ENCODE measurements at places on chromosomes 4 and X.

DNA sequence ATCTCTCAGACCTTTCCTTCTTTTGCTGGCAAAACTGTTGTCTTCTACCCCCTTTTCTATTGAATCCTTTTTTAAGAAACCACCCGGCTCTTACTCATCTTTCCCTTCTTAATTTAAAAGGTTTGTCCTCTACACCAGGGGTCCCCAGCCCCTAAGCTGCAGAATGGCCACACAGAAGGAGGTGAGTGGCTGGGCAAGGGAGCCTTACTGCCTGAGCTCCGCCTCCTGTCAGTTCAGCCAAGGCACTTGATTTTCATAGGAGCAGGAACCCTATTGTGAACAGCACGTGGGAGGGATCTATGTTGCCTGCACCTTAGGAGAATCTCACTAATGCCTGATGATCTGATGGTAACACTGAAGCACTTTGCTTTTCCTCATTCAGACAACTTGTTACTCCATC lies 726.3 kb upstream of the INTU start:
- no peak for DNase-seq

DNA sequence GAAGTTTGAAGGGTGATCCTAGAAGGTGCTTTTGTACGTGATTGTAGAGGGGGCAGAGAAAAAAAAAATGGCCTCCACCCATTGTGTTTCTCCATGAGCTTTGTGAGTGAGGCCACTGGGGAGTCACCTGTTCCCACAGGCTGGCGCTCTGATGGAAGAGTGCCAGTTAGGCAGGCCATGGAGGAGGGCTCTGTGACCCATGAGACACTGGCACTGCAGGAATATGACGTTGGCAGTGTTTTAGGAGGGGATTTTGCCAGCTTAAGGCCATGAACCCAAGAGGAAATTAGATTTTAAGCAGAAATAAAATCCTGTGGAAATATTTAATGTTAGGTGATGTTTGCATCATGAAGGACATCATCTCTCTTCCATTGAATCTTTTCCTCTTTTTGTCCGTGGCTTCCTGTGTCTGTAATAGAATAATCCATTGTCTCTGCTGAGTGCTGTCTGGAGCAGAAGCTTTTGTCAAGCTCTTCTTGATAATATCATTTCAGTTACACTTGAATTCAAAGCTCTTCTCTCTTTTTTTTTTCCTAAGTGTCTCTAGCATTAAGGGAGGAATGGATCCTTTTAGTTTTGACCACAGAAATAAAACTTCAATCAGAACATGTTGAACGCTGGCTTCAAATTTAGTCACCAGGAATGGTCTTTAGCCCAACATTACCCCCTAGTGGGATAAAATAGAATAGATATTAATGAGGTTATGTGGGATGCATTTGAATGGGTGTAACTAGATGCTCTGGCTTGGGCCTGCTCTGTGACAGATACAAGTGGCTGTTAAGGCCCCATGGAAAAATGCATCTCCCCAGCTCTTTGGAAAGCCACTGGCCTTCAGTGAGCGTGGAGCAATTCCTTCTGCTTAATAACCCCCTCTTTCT lies 41.0 kb upstream of the UCP1 start:
- DNase-seq, result peak; percentile 26

DNA sequence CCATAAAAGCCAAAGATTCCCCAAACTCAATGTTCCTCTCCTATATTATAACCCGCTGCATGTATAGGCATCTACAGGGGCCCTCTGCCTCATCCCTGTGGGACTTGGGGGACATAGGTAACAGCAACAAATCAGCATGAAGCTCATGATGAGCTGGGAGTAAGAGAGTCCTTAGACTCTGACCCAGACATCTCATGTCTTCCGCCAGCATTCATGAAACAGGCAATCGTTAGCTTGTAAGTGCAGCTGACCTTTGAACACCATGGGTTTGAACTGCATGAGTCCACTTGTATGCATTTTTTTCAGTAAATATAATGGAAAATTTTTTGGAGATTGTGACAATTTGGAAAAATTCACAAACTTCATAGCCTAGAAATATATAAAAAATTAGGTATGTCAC lies 10.4 kb upstream of the SCOC start:
- no peak for DNase-seq

GRCh38 chr4:40848940-40849339 lies 99.2 kb downstream of the NSUN7 start:
- DNase-seq, result no peak

- DNase-seq, result no peak
These were observed 2.8 kb downstream of the ERVMER34-1 start for GRCh38 chr4:52748432-52748831.

DNA sequence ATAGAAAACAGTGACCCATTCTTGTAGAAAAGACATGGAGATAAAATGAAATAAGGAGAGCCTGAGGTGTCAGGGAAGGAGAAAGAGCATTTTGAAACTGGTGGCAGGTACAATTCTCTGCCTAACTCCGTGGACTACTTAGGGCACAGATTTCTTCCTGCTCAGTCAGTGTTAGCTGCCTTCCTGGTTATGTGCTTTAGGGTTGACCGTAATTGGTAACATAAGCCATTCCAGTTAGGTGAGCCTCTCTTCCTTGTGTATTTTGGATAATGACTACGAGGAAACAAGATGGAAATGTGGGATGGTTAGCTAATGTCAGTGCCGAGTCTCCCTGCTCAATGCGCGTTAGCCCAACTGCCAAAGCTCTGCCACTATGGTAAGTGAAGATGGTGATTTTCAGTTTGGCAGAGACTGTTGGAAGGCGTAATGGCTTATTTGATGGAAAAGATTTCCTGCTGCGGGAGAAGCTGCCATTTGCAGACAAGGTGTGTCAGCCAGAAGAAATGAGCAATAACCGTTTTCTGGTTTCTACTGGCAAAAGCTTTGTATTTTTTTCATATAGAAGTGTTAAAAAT lies 174.1 kb downstream of the CBR4 start:
- no peak for DNase-seq

DNA sequence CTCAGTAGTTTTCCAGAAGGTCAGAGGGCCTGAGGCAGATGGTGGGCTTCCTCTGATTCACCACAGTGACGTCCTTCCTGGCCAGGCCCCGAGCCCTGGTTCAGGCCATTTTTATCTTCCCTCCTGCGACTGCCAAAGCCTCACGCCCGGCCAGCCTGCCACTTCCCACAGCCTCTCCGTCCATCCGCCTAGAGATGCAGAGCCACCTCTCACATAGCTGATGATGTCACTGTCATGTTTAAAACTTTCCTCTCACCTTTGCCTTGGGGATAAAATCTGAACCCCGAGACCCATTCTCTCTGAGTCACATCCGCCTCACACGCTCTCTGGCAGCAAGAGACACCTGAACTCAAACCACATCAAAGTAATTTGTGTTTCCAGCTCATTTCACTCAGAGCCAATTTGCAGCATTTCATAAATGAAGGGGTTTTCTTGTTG lies 175.3 kb downstream of the QDPR start:
- no peak for DNase-seq

DNA sequence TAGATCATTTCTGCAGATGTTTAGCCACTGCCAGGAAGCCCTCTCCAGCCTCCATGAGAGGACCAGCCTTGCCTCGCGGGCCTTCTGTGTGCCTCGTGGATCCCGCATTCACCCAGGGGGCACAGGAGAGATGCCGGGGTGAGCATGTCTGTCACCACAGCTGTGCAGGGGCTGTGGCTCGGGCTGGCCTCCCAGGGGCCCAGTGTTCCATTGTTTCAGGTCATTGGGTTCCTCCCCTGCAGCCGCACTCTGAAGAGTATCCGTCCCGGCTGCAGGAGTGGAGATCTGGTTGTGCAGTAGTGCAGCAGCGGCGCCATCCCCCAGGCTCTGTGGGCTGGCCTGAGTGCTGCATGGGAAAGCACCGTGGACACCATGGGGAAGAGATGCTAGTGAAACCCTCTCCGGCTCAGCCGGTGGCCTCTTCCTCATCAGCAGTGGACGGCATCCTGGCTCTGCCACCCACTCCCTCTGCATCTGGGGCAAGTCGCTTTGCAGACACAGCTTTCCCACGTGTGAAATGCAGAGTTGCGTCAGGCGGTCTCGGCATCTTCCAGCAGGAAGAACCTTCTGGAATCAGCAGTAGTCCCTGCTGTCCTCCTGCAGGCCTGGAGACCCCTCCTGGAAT lies 29.1 kb downstream of the TBC1D14 start:
- no peak for DNase-seq

GRCh38 chrX:7059859-7060258 lies 87.7 kb upstream of the STS start:
- no peak for DNase-seq
